ENCODE measurements at places on chromosomes 5 and 9.

DNA sequence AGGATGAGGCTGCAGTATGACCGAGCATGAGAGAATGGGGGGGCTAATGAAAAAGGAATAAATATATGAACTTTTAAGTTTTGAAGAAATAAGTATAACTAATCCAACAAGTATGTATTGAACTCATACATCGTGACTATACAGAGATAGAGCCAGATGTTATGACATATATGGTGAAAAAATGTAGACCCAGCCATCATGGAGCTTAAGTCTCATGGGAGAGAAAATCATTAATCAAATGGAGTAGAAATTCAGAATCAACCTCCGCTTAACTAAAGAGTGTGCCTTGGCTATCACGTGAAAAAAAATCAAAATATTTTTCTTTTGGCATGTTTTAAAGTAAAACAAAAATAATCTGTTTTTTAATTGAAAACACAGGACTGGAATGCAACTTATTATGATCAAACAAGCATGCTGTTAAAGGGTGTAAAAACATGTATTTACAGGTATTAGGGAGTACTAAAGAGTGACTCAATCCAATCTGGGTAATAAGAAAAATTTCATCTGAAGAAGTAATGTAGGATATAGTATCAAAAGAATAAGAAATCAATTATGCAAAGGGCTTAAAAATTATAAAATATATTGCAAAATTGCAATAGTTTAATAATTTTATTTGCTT is 868.5 kb upstream of the NUDT12 start:
- no peak for DNase-seq

DNA sequence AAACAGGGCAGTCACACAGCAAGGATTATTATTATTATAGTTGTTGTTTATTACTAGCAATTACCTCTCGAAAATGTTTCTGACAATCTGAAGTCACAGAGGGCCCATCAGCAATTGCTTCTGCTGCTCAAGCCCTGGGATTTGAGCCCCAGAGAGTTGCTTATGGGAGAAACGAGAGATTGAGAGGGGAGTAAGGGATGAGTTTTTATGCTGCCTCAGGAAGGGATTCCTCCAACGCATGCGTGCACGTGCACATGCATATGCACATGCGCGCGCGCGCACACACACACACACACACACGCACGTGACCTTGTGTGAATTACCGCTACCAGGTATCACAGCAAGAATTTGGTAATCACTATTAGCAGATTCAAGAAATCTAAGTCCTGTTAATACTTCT is 189.2 kb upstream of the TBC1D2 start:
- no peak for DNase-seq

GRCh38 chr5:145660897-145661640 is 174.1 kb downstream of the PRELID2 start:
- no peak for DNase-seq

GRCh38 chr5:55159763-55160492 is at the start of gene GPX8:
GPX8 (plus strand) TSS chr5:55160171; CDS start chr5:55160193, 22 bp downstream.
- peak; percentile 94 for DNase-seq

- no peak for DNase-seq
These were observed 70.0 kb downstream of the MPDZ start for GRCh38 chr9:13209498-13209897.

GRCh38 chr5:1962619-1963355 is 80.1 kb upstream of the IRX4 start:
- DNase-seq = no peak

DNA sequence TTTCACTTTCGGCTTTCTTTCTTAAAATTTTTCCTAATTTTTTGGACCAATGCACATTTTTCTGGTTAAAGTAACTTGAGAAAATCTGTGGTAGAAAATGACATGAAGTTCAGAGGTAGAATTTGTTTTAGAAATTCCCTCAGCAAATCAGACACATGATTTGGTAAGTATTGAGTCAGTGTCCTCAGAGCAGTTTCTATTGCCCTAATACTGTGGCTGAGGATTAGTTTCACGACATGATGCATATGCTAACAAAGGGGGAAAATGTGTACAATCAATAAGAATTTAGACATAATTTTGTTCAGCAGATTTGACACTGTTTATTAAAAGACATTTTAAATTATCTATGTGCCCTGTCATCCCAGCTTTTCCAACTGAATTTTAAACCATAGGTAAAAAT is 56.2 kb upstream of the GCNT4 start:
- no peak for DNase-seq

All from HAP-1 (cell line).